AG09309 (cell line): ENCODE measurements at places on chromosomes 6 and 20.

- DNase-seq: no peak
Measured at GRCh38 chr6:12173181-12173580, 117.0 kb upstream of the EDN1 start.

- DNase-seq: no peak
Measured at GRCh38 chr6:137715589-137716045, 151.4 kb upstream of the TNFAIP3 start.

- DNase-seq: no peak
Measured at GRCh38 chr6:14674458-14674857, 556.9 kb downstream of the CD83 start.

DNA sequence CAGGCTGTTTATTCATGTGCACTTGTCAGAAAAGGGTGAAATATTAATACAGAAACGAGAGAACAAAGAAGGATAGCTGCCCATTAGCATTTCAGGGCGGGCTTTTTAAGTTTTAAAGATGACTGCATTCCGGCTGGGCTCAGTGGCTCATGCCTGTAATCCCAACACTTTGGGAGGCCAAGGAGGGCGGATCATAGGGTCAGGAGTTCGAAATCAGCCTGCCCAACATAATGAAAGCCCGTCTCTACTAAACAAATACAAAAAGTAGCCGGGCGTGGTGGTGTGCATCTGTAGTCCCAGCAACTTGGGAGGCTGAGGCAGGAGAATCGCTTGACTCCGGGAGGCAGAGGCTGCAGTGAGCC lies 130.5 kb downstream of the HFE start:
- no peak for DNase-seq

DNA sequence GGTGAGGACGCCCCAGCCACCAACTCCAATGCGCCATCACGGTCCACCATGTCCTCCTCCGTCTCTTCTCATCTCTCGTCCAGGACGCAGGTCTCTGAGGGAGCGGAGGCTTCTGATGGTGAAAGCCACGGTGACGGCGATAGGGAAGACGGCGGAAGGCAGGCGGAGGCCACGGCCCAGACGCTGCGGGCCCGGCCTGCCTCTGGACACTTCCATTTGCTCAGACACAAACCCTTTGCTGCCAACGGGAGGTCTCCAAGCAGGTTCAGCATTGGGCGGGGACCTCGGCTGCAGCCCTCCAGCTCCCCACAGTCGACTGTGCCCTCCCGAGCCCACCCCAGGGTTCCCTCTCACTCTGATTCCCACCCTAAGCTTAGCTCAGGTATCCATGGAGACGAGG lies 63.6 kb downstream of the FNDC1 start:
- no peak for DNase-seq

GRCh38 chr6:89002523-89002922 lies 39.1 kb upstream of the RNGTT start:
- no peak for DNase-seq

DNA sequence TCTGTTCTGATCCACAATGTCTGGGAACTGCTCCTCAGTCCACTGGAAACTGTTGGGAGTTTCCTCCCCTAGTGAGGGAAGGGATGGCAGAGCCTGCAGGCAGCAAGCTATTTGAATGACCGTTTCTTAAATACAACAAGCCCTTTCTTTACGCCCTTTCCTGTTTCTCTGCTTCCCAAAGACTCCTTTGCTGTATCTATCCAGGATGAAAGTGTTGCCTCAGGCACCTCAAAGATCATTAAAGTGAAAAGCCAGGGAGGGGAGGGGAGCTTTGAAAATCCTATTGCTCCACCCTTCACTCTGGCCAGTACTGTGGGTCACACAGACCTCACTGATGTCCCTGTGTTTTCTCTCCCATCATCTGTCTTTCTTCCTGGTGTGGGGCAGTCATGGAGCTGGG lies 213.1 kb downstream of the RNF144B start:
- DNase-seq: no peak

GRCh38 chr6:39166189-39166911 lies 51.4 kb upstream of the SAYSD1 start:
- no peak for DNase-seq

DNA sequence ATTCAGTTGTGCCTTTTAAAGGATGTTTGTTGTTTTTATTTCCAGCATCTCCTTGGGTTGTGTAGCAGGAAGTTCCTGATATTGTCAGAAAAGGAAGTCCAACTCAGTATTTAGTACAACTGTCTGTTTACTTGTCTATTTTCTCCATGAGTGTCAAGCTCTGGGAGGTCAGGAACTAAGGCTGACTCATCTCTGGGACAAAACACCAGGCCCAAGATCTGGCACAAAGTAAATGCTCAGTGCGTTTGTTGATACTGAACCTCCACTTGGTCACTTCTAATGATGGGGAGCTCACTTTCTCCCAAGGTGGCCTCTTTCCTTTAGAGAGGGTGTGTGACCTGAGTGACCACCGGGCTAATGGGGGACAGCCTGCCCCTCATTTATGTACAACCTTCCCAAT lies 12.6 kb upstream of the PIGU start:
- no peak for DNase-seq

- DNase-seq: no peak
Measured at GRCh38 chr6:111469543-111469942, 13.5 kb downstream of the REV3L start.

- DNase-seq: no peak
Measured at GRCh38 chr6:14744212-14744556, 501.7 kb upstream of the JARID2 start.

DNA sequence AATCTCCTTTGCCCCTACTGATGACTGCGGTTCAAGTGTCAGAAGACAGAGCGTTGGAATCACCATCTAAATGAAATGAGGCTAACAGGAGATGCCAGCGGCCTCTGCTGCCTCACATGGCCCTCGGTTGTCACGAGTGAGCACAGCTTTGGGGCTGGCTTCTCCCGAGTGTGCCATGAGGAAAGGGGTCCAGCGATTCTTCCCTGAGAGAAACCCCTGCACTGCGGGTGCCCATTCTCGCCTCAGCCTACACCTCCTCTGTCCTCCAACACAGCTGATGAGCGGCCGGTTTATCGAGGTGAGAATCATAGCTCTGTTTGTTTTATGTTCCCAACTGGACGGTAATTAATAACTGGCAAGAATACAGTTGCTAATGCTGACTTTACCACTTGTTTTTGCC lies 144.7 kb upstream of the RPS6KA2 start:
- DNase-seq: no peak

GRCh38 chr6:7051780-7052442 lies 55.9 kb upstream of the RREB1 start:
- no peak for DNase-seq

GRCh38 chr6:156949376-156949775 lies 172.2 kb downstream of the ARID1B start:
- no peak for DNase-seq

DNA sequence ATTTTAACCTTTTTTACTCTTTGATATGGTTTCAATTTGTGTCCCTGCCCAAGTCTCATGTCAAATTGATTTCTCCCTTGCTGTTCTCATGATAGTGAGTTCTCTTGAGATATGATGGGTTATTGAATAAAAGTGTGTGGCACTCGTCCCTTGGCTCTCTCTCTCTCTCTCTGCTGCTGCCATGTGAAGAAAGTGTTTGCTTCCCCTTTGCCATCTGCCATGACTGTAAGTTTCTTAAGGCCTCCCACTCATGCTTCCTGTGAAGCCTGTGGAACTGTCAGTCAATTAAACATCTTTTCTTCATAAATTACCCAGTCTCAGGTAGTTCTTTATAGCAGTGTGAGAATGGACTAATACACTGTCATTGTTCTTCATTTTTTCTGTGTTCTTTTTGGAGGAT lies 48.5 kb downstream of the LIN28B start:
- DNase-seq: no peak

DNA sequence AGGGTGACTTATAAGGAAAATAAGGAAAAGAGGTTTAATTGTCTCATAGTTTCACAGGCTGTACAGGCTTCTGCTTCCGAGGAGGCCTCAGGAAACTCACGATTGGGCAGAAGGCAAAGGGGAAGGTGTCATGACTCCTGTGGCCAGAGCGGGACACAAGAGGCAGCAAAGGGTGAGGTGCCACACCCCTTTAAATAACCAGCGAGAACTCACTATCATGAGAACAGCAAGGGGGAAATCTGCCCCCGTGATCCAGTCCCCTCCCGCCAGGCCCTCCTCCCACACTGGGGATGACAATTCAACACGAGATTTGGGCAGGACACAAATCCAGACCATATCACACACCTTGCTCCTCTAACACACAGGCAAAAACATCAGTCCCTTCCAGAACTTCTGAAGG lies 254.0 kb downstream of the DLL1 start:
- no peak for DNase-seq

DNA sequence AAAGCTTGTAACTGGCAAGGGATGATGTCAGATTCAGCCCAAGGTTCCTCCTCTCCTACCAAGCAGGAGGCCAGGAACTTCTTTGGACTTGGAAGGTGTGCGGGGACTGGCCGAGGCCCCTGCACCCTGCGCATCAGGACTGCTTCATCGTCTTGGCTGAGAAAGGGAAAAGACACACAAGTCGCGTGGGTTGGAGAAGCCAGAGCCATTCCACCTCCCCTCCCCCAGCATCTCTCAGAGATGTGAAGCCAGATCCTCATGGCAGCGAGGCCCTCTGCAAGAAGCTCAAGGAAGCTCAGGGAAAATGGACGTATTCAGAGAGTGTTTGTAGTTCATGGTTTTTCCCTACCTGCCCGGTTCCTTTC lies 14.4 kb downstream of the TNFAIP3 start:
- DNase-seq: no peak

DNA sequence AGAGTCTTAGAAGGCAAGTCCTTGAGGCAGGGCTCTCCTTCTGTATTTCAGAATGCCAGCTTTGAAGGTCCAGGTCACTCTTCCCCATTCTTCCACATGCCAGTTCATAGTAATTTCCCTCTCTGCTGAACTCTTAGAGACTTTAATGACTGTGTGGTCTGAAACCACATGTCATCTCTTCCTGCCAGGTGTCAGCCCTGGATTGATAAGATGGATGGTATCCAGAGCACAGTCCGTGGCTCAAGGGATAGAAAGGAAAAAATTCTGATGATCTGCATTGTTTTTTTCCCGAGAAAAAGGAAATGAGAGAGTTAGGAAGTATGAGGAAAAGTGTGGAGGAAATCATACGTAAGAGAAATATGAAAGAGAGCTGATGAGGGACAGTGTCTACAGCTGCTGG lies 250.9 kb downstream of the TPBG start:
- DNase-seq: no peak
